ENCODE measurements at places on chromosomes 11 and 22. TPM values are rescaled to one million over a fixed set of nuclear protein-coding genes. Genes with fewer than 3 reads are reported as not detected.

Gene SLC29A2
- 11.1 TPM for total RNA-seq

DNA sequence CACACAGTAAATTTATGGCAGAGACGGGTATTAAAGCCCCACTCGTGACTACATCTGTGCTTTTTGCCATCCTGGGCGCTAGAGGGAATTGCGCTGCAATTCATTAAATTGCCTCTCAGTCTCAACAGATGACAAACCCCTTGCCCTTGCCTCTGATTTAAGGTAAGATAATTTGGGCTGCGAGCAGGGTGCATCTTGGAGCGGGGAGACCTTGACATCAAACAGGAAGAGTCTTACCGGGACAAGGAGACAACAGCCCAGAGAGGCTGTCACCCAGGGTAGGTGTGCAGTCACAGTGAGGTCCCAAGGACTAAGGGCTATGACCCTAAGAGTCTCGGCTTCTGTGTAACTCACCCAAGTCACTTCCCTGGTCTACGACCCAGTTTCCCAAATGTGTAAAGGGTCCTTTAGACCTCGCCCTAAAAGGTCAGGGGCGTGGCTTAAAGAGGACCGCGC is 449 bp upstream of the TOM1 start:
- H3K27ac ChIP-seq = peak overlapping the region; percentile 93
- peaks cover 18% of the 10 kb centered on the region for H3K36me3 ChIP-seq
- no peak for DNase-seq
- H3K27me3 ChIP-seq = no peaks in the 10 kb centered on the region
- H3K4me1 ChIP-seq = peaks cover 23% of the 10 kb centered on the region
- peak overlapping the region; percentile 88 for H3K4me3 ChIP-seq

Gene ROBO4
- not detected for total RNA-seq

Gene CCDC157
- 4.3 TPM for total RNA-seq

GRCh38 chr22:48507171-48507570 is 1320.5 kb downstream of the BRD1 start:
- H3K27ac ChIP-seq = no peak overlapping the region
- no peak overlapping the region for H3K4me3 ChIP-seq
- no peak for DNase-seq
- H3K27me3 ChIP-seq = no peaks in the 10 kb centered on the region
- no peaks in the 10 kb centered on the region for H3K36me3 ChIP-seq
- no peaks in the 10 kb centered on the region for H3K4me1 ChIP-seq

DNA sequence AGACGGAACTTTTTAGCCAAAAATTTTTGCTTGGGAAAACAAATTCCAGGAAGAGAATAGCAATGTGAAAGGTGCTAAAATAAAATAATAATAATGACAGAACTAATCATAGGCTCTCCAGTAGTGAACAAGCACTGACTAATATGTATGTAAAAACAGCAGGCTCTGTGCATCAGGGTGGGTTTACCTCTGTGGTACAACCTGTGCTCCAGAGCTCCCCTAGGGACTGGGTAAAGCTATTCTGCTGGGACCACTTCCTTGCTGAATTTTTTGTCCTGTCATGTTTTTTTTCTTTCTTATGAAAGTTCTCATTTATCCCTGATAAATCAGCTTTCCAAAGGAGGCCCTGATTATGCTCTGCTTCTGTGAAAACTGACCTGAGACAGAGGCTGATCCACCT is 18.8 kb downstream of the LUZP2 start:
- no peak for DNase-seq
- H3K27me3 ChIP-seq = no peaks in the 10 kb centered on the region
- H3K27ac ChIP-seq = no peak overlapping the region
- no peaks in the 10 kb centered on the region for H3K4me1 ChIP-seq
- H3K4me3 ChIP-seq = no peak overlapping the region
- no peaks in the 10 kb centered on the region for H3K36me3 ChIP-seq

DNA sequence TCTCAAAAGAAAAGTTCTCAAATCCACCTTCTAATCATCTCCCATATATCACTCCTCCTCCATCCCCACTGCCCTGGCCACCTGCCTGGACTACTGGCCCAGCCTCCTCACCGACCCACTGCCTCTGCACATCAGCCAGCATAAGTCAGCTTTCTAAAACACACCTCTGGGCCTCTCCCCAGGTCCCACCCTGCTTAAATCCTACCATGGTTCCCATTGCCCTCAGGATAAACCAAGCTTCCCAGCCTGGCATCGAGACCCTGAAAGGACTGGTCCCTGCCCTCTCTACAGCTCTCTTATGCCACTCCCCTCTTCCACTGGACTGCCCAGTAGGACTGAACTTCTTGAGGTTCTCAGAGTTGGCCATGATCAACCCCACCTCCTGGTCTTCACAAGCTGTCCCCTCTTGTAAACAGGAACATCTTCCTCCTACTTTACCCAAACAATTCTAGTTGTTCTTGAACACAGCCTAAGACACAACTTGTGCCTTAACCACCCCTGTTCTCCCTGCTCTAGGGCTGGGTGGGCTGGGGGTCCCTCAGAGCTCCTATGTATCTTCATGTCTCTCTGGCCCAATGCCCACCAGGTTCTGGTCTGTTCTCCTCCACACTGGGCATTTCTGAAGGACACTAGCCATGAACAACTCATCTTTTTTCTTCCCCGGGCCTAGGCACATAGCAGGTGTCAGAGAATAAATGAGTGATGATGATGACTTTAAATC is 12.6 kb upstream of the P2RY6 start:
- no peaks in the 10 kb centered on the region for H3K36me3 ChIP-seq
- H3K27ac ChIP-seq = no peak overlapping the region
- H3K27me3 ChIP-seq = peaks cover 28% of the 10 kb centered on the region
- no peak overlapping the region for H3K4me3 ChIP-seq

- H3K27me3 ChIP-seq = no peaks in the 10 kb centered on the region
- DNase-seq = no peak
- no peaks in the 10 kb centered on the region for H3K36me3 ChIP-seq
- no peak overlapping the region for H3K4me3 ChIP-seq
- H3K4me1 ChIP-seq = no peaks in the 10 kb centered on the region
Measured at GRCh38 chr11:122036018-122036417, 80.0 kb downstream of the BLID start.

DNA sequence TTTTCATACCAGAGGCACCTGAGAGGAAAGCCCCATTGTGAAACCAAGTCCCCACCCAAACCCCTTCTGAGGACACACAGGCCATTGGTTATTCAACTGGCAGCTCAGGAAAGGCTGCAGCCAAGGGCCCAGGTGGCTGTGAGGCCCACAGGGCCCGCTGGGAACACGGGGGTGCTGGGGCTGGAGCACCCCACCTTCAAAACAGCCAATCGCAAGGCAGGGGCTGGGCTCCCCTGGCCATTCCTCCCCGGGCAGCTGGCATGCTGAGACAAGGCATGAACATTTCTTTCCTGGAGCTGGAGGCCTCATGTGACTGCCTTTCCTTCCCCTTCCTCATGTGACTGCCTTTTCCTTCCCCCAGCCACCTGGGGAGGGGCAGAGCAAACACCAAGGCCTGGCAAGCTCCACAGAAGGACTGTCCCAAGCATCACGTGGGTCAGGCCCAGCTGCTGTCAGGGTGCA is 76.9 kb downstream of the PIWIL3 start:
- H3K27me3 ChIP-seq = peaks cover under 1% of the 10 kb centered on the region
- no peak for DNase-seq
- no peaks in the 10 kb centered on the region for H3K36me3 ChIP-seq
- no peaks in the 10 kb centered on the region for H3K4me1 ChIP-seq
- H3K4me3 ChIP-seq = no peak overlapping the region

Gene SDHAF2
- total RNA-seq = 51.6 TPM

Gene BDNF
- not detected for total RNA-seq

Gene APOA5
- not detected for total RNA-seq

GRCh38 chr11:119335655-119336543 is 1.6 kb downstream of the RNF26 start:
- H3K36me3 ChIP-seq = peaks cover 22% of the 10 kb centered on the region
- DNase-seq = no peak
- peak overlapping the region; percentile 96 for H3K27ac ChIP-seq
- peaks cover 11% of the 10 kb centered on the region for H3K27me3 ChIP-seq

- H3K27me3 ChIP-seq = no peaks in the 10 kb centered on the region
- no peaks in the 10 kb centered on the region for H3K4me1 ChIP-seq
- no peak for DNase-seq
- H3K4me3 ChIP-seq = no peak overlapping the region
- H3K27ac ChIP-seq = no peak overlapping the region
Measured at GRCh38 chr22:17890245-17890671, 116.0 kb upstream of the BID start.

DNA sequence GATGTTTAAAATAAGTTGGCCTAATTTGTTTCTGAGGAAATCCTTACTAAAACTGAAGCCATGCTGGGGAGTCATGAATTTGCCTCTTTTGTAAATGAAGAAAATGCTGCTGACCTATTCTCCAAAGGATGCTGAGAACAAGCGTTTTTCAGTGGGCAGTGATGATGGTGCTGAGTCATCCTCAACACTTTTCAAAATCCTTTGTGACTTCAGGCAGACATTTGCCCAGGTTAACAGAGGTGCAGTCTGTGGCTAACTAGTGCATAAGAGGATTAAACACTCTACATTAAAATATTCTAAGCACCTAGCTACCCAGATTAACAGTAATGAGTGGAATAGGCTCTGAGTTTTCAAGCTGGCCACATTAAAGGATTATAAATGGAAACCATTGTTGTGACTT is 509.0 kb downstream of the DLG2 start:
- H3K4me3 ChIP-seq = no peak overlapping the region
- no peaks in the 10 kb centered on the region for H3K4me1 ChIP-seq
- no peaks in the 10 kb centered on the region for H3K36me3 ChIP-seq

GRCh38 chr22:43837666-43838065 is 24.6 kb downstream of the SULT4A1 start:
- no peaks in the 10 kb centered on the region for H3K4me1 ChIP-seq
- no peaks in the 10 kb centered on the region for H3K36me3 ChIP-seq

Gene OVOL1
- total RNA-seq = 0.08 TPM

DNA sequence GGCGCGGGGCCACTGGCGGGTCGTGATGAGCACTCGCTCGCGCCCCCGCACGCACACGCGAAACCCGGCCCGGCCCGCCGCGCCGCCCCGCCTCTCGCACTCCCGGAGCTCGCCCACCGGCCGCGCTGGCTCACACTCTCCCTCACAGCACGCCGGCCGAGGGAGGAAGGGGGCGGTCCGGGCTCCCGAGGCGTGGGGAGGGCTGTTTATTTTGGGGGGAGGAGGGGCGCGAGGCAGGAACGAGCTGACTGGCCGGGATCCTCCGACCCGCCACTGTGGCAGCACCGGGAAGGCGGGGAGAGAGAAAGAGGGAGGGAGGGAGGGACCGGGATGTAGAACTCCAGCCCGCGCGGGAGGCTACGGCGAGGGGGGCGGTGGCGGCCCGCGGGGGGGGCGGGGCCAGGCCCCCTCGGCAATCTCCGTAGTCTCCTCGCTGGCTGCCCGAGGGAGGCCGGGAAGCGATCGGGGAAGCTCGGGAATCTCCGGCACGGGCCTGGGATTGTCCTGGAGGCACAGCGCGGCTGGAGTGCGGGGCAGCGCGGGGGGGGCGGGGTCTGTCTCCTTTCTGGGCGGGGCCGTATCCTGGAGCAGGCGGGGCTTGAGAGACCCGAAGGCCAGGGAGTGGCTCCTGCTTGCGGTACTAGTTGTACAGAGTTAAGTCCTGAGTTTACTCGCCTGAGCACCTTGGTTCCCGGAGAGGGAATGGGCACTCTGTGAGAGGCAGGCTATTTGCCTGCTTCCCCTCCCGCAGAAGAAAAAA is at the start of gene RBFOX2:
Gene RBFOX2 (minus strand): TSS at position 179 of the 760 bp plus-strand sequence. CDS start 399 bp downstream, outside the sequence.
- H3K27me3 ChIP-seq = peaks cover 48% of the 10 kb centered on the region
- H3K4me3 ChIP-seq = peak within 1 kb of the TSS; percentile 81

Gene PDE3B
- total RNA-seq = 74.8 TPM

- H3K36me3 ChIP-seq = no peaks in the 10 kb centered on the region
- H3K27ac ChIP-seq = no peak overlapping the region
- no peak for DNase-seq
- H3K4me3 ChIP-seq = no peak overlapping the region
Measured at GRCh38 chr11:121012091-121012490, 11.8 kb upstream of the TBCEL start.

GRCh38 chr11:131089727-131090245 is 173.5 kb upstream of the SNX19 start:
- no peaks in the 10 kb centered on the region for H3K4me1 ChIP-seq
- no peak overlapping the region for H3K4me3 ChIP-seq
- H3K36me3 ChIP-seq = no peaks in the 10 kb centered on the region
- no peak overlapping the region for H3K27ac ChIP-seq
- DNase-seq = no peak
- H3K27me3 ChIP-seq = no peaks in the 10 kb centered on the region

Gene NEFH
- total RNA-seq = 4.2 TPM

Gene DNAJB7
- total RNA-seq = not detected

Gene SLC6A5
- total RNA-seq = not detected

GRCh38 chr11:134252346-134253187 is 585 bp downstream of the THYN1 start:
- no peaks in the 10 kb centered on the region for H3K27me3 ChIP-seq
- H3K27ac ChIP-seq = peak overlapping the region; percentile 89
- peak overlapping the region; percentile 86 for H3K4me3 ChIP-seq
- peaks cover 32% of the 10 kb centered on the region for H3K4me1 ChIP-seq
- H3K36me3 ChIP-seq = peaks cover 31% of the 10 kb centered on the region
- DNase-seq = peak; percentile 56

DNA sequence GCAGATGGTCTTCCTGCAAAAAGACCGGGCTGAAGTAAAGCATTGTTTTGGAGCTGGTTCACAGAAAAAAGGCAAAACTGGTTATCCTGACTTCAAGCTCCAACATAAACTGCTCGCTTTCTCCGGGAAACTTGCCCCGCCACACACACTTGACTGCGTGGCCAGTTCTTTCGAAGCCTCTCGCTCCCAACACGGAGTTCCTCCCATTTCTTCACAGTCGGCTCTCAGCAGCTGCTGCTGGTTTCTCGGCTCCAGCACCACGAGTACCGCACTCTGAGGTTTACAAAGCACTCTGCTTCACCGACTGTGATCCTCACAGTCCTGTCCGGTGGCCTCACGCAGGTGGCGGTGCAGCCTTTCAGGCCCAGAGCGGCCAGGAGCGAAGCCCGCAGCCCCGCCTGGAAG is 264 bp downstream of the CHEK1 start:
- no peak for DNase-seq
- H3K36me3 ChIP-seq = peaks cover 50% of the 10 kb centered on the region
- peak overlapping the region; percentile 90 for H3K4me3 ChIP-seq
- H3K27me3 ChIP-seq = no peaks in the 10 kb centered on the region

Gene PDGFB
- total RNA-seq = 0.18 TPM

- no peaks in the 10 kb centered on the region for H3K27me3 ChIP-seq
- no peak overlapping the region for H3K4me3 ChIP-seq
- DNase-seq = no peak
- peak overlapping the region; percentile 90 for H3K27ac ChIP-seq
Measured at GRCh38 chr11:72719144-72719543, 33.1 kb downstream of the ARAP1 start.

Gene HBE1
- total RNA-seq = not detected

Gene TMX2
- total RNA-seq = 65.0 TPM

Gene GRAP2
- 235 TPM for total RNA-seq

Gene TSKU
- 2.5 TPM for total RNA-seq

GRCh38 chr11:108160970-108161566 is 39.7 kb downstream of the ACAT1 start:
- no peak for DNase-seq
- peaks cover 9% of the 10 kb centered on the region for H3K4me1 ChIP-seq
- peak overlapping the region; percentile 70 for H3K27ac ChIP-seq
- H3K27me3 ChIP-seq = no peaks in the 10 kb centered on the region
- peaks cover 46% of the 10 kb centered on the region for H3K36me3 ChIP-seq
- H3K4me3 ChIP-seq = no peak overlapping the region
